ENCODE measurements at places on chromosomes 16 and 17.
A peak's percentile ranks its signal among the peaks of the same experiment; 100 is the strongest.

DNA sequence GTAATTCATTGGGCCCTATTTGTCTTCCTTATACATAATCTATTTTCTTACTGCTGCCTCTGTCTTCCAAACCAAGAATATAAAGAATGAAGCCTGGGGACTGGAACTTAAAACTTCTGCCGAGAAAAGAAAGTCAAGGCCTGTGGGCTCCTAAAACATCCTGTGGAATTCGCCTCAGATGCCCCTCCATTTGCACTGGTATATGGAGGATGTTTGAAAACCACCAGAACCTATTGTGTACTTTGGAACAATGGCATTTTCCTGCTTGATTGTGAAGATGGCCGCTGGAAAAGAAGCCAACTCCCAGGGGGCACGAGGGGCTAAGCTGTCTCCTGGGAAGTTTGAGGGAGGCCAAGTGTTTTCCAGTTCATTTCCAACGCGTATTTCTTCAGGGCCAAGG is 122.4 kb downstream of the WWOX start:
- no peak for DNase-seq

GRCh38 chr17:45794840-45795239 is 10.7 kb downstream of the CRHR1 start:
- no peak for DNase-seq

DNA sequence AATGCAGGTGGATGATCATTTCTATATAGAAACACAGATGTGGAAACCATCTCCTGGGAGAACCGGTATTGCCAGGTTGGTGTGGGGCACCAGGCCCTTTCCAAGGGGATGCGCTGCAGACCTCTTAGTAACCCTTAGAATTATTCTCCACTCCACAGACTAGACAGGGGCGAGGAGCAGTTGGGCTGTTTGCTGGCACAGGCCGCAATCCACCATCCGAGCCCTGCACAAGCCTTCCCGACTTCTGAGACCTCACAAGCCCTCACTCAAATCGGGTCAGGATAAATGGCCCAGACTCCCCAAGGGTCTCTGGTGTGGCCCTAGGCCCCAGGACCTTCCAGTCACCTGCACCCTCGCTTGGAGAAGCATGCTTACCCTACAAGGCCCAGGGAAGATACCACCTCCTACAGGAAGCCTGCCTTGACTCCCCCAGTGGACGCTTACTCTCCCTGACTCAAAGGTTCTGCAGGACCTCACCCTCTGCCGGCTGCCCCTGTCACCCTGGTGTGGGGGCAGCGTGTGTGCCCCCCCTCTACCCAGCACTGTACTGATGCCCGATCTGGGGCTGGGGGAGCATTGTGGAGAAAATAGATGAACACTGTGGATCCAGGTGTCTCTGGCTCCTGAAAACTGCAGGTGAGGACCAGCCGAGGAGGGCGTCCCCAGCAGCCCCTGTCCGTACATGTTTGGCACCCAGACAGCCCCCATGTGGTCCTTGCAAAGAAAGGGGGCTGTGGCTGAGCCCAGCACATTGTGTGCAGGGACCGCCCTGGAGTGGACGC is 49.8 kb upstream of the ACSF3 start:
- DNase-seq: no peak

- no peak for DNase-seq
Observed at GRCh38 chr17:29032013-29032856, 10.7 kb upstream of the PIPOX start.

GRCh38 chr16:72044296-72044695 is 10.0 kb upstream of the HP start:
- DNase-seq: no peak

- no peak for DNase-seq
Observed at GRCh38 chr17:31371511-31372097, 19.9 kb upstream of the RAB11FIP4 start.

DNA sequence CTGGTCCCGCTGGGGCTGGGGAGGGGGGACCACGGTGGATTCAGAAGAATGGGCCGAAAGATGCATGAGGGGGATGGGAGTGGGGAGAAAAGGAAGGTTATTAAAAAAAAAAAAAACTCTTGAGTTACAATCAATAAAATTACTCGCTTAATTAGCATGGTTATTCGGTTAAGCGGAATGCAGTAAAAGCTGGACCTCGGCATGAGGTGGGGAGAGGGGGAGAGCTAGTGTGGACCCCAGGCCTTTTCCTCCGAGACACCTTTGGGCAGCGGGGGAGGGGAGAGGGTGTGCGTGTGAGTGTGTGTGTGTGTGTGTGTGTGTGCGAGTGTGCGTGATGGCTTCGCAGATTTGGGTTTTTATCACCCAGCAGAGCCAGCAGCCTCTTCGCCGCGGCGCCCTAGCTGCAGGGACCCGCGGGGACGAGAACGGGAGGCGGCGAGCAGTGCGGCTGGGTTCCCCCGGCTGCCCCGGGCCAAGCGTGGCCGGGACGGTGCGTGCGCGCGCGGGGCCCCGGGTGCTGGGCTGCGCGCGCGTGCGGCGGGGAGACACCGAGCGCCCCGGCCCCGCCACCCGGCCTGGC is 3.7 kb downstream of the BAHCC1 start:
- DNase-seq: no peak

DNA sequence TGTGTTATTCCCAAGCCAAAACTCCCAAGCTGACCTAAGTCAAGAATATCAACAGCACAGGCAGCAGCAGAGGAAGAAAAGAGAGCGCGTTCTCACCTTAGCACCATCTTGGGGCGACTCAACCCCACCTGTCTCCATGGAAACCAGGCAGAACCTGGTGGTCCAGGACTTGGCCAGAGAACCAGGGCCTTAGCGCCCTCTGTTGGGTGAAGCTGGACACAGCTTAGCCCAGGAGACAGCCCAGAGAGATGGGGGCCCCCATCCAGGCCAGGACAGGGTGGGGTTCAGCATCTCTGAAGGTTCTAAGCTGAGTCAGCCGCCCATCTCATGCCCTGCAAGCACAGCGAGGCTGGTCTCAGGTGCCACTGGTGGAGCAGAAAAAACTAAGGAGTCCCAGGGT is 60.1 kb upstream of the TMEM132E start:
- no peak for DNase-seq

DNA sequence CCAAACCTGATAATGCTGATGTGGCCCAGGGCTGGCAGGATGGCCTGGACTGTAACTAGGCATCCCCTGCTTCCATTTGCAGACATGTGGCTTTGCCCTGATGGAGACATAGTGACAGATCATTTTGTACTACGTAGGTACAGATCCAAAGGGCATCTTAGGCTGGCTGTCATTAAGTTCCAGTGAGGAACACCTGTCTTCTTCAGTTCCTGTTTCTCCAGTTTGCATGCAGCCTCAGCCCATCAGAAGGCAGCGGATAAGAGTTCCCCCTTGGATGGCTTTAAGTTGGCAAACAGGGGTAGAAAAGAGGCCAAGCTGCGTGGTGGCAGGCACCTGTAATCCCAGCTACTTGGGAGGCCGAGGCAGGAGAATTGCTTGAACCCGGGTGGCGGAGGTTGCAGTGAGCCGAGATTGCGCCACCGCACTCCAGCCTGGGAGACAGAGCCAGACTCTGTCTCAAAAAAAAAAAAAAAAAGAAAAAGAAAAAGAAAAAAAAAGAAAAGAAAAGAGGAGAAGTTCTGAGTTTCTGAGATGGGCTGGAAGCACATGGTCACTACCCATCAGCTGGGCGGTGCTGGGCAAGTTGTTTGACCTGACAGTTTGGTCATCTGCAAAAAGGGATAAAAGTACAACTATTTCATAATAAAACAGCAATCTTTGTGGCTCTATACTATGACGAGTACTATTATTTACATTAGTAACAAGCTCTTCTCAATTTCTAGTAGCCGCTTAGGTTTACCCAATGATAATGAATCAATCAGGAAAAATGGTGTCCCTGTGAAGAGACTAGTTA is 42.7 kb downstream of the CPPED1 start:
- no peak for DNase-seq

- DNase-seq: no peak
Observed at GRCh38 chr16:85541980-85542900, 70.9 kb upstream of the GSE1 start.

DNA sequence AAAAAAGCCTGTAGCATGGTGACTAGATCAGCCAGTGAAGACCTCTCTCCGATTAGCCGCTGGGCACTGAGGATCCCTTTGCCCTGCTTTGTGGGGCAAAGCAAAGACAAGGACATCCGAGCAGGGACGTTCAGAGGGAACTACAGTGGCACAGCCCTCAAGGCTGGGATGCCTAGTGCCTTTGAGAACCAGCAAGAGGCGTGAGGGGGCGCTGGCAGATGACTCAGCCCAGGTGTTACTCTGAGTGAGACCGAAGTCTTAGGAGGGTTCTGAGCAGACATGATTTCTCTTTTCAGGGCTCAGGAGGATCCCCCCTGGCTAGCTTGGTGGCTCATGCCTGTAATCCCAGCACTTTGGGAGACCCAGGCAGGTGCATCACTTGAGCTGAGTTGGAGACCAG is 178.6 kb downstream of the CPPED1 start:
- DNase-seq: no peak

DNA sequence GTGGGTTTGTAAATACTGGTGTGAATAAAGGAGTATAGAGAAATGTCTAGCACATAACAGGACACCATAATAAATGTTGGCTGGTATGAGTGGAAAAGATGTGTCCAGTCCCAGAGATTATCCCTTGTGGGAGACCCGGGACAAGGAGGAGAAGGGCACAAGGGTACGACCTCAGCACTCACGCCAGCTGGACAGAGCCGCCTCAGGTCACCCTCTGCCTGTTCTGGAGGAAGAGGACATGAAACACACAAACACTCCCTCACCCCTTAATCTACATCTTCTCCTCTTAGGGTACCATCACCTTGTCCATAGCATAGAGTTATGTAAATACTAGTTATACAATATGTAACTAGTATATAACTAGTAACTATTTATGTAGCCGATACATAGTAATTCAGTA is 26.8 kb downstream of the DYNLL2 start:
- no peak for DNase-seq

DNA sequence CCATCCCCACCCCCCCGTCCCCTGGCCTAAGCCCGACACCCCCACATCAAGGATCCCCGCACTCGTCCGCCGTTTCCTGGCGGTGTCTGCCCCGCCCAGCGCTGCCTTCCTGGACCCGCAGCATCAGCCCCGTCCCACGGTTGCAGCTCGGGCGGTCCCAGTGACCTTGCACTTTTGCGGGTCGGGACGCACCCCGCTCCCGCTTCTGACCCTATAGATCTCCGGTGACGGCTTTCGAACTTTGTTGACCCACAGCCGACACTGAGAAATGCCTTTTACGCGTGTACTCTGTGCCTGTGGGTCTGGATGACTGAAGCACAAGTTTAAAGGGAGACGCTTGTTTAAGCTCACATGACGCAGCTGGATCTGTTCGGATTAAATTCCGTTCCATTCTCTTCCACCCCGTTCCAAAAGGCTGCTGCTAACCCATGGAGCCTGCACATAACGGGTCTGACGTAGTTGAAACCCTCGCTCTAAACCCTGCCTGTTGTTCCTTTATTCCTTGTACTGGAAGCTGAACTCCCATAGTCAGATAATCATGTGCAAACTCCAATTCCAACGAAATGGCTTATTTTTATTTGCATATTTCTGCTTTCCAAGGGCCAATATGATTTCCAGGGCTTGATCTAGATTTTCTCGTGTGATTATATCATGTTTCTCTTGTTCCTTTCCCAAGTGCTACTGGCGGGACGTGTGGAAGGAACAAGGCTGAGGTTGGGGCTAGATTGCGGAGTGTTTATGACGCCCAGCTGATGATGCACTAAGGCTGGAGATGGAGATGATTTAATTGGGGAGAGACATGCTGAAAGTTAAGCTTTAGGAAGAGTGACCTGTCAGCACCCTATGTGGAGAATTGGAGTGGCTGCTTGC is 834 bp downstream of the FLYWCH1 start:
- DNase-seq: no peak

GRCh38 chr16:11361701-11362451 is 16.6 kb downstream of the RMI2 start:
- peak; percentile 43 for DNase-seq

GRCh38 chr16:23081675-23082119 is 67.6 kb downstream of the USP31 start:
- no peak for DNase-seq

DNA sequence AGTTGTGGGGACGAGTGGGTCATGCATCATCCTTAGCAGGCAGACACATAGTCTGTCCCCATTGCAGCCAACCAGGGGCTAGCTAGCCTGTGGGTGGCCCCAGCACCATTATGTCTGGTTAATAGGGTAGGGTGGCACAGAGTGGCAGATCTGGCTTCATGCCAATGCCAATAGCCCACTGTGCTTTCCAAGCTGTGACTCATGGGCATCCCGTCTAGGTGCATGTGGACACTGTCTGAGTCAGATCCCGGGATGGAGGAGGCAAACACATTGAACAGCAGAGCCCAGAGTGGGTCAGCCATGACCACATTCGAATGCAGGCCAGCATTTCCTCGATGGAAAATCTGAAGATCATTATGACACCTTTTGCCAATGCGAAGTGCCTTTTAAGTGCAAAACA is 2.5 kb downstream of the HS3ST2 start:
- DNase-seq: no peak

- DNase-seq: no peak
Observed at GRCh38 chr17:76278268-76278908, 13.2 kb downstream of the UBALD2 start.

DNA sequence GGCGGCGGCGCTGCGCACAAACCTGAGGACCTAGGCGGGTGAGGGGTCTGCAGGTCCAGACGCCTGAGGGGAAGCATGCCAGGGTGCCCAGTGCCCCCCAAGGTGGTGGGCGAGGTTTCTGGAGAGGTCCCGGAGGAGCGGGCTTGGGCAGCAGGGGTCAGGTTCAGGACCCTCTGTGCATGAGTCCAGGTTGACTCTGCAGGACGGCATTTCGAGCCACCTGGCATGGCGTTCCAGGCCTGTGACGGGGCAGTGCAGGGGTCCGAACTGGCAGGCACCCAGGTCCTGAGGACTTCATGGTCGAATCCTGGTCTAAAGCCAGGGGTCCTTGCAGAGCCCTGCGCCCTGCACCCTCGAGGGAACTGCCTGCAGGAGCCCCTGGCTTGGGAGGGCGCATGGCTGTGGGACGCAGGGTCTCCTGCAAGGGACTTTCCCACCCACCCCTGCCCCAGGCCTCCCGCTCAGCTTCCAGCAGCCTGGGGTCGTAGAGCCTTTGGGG is 3.5 kb downstream of the SLC16A3 start:
- peak; percentile 52 for DNase-seq

GRCh38 chr17:289409-289808 is 63.2 kb downstream of the RPH3AL start:
- no peak for DNase-seq

DNA sequence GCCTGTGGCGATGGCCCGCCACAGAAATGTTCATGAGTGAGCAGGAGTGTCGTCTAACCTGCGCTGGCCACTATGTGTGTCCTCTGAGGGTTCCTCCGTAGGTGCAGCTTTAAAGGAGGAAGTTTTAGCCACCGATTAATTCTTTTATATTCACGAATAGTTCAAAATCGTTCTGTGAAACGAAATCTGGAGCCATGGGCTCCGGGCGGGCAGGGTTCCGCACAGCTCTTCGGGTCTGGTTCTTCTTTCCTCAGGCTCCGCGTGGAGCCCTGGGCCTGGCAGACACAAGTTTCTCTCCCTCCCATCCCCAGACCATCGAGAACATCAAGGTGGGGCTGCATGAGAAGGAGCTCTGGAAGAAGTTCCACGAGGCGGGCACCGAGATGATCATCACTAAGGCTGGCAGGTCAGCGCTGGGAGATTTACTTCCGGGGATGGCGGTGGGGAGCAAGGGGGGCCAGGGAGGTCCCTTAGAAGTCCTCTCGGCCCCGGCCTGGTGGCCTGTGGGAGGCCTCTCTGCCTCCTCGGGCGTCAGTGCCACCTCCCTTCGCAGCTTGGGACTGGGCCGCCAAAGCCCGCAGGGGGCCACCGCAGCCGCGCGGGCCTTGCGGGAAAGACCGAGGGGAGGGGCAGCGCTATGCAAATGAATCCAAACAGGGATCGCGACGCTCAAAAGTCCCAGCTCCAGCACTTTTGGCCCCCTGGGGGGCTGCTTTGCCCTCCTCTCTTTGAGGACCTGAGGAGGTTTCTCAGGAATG is 5.2 kb downstream of the TBX4 start:
- DNase-seq: no peak
